GM12878 (cell line): ENCODE measurements at places on chromosomes 12 and 14. TPM values are rescaled to one million over a fixed set of nuclear protein-coding genes. Genes with fewer than 3 reads are reported as not detected.

KLRG1 gene
- 2.1 and 2.3 TPM in 2 replicates for total RNA-seq

GPR137C gene
- 0.24 and 0.72 TPM in 2 replicates for total RNA-seq

CLEC4D gene
- total RNA-seq: not detected in 2 replicates

ACSS3 gene
- total RNA-seq: 0.31 TPM in 1 of 2 replicates, not detected in the other

RGS6 gene
- 14.9 and 16.9 TPM in 2 replicates for total RNA-seq

CCDC184 gene
- total RNA-seq: not detected in 2 replicates

KCNA5 gene
- 0.29 and 0.44 TPM in 2 replicates for total RNA-seq

RTN1 gene
- total RNA-seq: 0.27 TPM in 1 of 2 replicates, not detected in the other

DNA sequence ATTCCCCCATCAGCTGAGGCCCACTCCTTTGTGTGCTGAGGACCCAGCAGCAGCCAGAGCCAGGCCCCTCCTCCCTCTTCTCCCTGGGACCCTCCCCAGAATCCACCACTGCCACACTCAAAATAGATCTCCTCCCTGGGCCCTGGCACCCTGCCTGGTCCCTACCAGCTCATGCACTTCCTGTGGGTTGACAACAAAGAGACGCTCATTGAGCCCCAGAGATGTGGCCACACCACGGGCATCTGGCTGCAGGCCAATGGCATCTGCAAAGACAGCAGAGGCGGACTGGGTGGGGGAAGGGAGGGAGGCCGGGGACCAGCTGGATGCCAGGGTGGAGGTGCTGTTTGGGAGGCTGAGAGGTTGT lies 16.0 kb upstream of the ENDOU start:
- DNase-seq: no peak

DNA sequence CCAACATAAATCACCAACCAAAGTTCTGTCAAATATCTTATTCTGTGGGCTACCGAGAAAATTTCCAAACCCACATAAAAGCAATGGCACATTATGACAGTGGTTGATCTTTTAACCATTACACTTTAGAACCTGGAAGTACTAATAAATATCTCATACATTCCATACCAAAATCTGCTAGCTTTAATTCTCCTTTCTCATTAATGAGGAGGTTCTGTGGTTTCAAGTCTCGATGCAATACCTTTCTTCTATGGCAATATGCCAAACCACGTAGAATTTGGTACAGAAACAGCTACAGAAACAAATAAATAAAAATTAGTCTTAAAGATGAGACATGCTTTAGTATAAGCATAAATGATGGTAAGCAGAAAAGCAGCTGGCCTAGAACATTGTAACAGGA lies 100.7 kb downstream of the ELK3 start:
- DNase-seq: no peak

- no peak for DNase-seq
Observed at GRCh38 chr12:129607301-129607700, 296.5 kb downstream of the TMEM132D start.

GRCh38 chr12:83573671-83574070 lies 887.0 kb downstream of the TMTC2 start:
- no peak for DNase-seq

- DNase-seq: no peak
Observed at GRCh38 chr14:47240748-47241437, 434.5 kb downstream of the MDGA2 start.

DNA sequence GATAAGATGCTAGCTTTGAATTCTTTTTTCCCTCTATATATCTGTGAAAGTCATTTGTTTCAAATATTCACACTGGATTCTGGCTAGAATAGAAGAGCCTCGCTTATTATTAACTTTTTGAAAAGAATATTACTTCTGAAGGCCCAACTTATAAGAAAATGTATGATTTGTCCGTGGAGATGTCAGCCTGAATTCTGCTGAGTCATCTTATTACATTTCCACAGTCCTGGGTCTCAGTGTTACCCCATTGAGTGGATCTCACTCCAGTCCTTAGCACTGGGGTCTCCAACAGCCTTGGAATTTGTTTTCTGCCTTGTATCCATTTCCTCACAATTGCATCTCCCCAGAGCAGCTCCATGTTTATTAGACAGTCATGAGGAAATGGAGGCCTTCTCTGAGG lies 907.9 kb downstream of the VRK1 start:
- DNase-seq: no peak

GRCh38 chr12:3069714-3070113 lies 7.5 kb upstream of the TSPAN9 start:
- DNase-seq: no peak

DNA sequence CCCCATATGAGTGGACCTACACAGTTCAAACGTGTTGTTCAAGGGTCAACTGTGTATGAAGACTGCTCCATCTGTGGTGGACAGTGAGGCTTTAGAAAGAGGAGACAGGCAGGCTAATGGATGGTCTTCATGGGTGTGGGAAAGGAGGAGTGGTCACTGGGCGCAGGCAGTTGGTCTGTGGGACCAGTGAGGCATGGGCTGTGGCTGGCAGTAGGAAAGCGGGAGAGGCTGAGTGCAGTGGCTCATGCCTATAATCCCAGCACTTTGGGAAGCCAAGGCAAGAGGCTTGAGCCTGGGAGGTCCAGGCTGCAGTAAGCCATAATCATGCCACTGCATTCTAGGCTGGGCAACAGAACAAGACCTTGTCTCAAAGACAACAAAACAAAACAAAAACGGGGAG lies 2.0 kb upstream of the NR4A1 start:
- no peak for DNase-seq

- DNase-seq: no peak
Observed at GRCh38 chr12:66739266-66739665, 60.4 kb upstream of the GRIP1 start.

- DNase-seq: no peak
Observed at GRCh38 chr12:127108360-127109215, 1158.4 kb upstream of the TMEM132C start.

DNA sequence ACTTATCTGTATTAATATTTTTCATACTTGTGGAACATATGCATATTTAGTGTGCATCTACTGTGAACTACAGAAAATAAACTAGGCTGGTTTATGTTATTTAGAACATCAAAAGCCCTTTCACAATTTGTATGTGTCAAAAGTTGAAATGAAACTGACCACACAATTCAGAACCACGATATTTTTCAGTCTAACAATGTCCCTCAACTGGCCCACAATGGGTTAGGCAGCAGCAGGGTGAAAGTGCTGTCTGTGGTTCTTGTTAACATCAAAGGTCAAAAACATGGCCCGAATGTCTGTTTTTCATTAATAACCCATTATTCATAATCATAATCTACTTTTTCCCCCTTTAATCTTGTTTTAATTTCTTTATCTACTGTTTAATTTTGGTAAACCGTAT lies 559.9 kb upstream of the ATP2B1 start:
- no peak for DNase-seq

DNA sequence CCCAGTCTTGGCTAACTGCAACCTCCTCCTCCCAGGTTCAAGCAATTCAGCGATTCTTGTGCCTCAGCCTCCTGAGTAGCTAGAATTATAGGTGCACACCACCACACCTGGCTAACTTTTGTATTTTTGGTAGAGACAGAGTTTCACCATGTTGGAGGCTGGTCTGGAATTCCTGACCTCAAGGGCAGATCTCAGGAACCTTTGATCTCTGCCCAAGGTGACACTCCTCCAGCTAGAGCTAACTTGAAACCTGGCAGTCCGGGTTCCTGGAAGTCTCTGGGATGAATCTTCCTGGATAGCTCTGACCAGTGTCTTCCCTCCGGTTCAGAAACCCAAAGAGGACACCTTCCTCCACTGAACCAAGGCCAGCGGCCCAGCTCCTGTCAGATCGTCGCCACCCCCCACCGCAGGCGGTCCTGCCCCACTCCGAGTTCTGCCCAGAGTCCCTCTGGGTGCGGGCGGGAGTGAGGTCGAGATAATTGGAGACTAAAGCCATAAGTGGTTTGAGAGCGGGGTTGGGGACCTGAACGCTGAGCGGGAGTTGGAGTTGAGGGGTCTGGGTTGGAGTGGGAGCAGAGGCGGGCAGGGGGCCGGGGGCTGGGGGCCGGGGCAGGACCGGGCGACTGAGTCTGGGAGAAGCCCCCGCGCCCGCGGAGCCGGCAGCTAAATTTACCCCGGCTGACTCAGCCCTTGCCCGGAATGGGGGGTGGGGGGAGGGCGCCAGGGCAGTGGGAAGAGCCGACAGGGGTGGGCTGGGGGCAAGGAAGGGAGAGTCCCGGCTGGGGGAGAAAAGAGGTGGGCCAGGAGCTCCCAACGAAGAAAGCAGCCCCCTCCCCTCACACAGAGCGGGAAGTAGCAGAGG lies 4.7 kb downstream of the DDN start:
- no peak for DNase-seq

GRCh38 chr14:104984056-104984894 lies 1.3 kb upstream of the CLBA1 start:
- DNase-seq: no peak

DNA sequence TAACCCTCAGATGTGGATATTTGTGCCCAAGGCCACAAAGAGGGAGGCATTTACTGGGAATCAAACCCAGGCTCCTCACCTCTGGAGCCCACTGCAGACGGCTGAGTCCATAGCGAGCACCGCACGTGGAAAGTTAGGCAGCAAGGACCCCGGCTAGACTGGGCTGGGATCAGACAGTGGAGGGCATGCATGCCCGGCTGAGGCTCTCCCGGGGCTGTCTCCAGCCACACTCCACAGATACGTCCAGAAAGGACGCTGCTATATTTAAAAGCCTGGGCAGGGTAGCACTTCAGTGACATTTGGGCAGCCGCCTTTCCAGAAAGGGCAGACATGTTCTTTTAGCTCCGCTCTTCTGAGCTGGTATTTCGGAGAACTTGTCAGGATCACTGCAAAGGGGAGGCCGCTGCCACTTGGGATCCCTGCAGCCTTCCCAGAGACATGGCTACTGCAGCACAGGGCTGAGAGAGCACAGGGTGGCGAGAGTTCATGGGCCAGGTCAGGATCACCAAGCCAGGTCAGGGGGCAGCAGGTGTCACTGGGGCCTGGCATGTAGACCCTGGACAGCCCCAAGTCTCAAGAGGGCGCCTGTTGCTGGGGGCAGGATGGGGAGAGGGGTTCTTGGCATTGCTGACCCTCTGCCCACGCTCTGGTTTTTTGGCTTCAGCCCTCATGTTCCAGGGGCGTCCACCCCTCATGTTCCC lies 121.7 kb downstream of the PHETA1 start:
- no peak for DNase-seq

- no peak for DNase-seq
Observed at GRCh38 chr12:110182281-110182680, 58.1 kb downstream of the IFT81 start.

- no peak for DNase-seq
Observed at GRCh38 chr12:98719515-98720504, 74.7 kb downstream of the APAF1 start.

- no peak for DNase-seq
Observed at GRCh38 chr12:67035121-67035520, 234.0 kb upstream of the CAND1 start.

DNA sequence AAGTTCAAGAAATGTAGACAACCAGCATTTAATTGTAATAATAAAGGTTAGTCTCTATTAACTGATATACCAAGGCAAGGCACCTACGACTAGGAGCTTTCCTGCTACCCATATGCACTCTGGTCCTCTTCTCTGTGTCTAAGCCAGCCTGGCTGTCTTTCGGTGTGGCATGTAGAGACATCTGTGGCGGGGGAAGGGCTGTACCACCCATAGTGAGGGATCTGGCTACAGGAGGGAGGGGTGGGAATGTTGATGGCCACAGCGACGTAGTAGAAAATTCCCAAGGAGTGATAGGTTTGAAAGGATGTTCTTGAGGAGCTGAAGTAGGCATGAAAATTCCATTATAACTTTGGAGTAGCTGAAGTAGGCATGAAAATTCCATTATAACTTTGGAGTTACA lies 344.2 kb downstream of the ATP23 start:
- DNase-seq: no peak

DNA sequence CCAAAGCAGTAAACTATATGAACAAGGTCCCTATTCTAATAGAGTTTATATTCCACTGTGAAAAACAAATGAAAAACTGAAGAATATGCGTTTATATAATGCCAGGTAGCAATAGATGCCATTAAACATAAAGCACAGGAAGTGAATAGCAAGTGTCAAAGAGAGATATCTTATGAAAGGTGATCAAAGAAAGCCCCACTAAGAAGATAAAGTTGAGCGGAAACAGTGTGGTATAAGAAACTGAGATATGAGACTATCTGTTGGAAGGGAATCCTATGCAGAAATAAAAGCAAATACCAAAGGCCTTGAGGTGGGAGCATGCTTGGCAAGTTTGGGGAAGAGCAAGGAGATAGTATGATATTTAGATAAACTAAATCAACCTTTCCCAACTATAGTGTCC lies 123.1 kb upstream of the FAR2 start:
- no peak for DNase-seq

GRCh38 chr12:3117591-3118015 lies 40.4 kb downstream of the TSPAN9 start:
- no peak for DNase-seq

DNA sequence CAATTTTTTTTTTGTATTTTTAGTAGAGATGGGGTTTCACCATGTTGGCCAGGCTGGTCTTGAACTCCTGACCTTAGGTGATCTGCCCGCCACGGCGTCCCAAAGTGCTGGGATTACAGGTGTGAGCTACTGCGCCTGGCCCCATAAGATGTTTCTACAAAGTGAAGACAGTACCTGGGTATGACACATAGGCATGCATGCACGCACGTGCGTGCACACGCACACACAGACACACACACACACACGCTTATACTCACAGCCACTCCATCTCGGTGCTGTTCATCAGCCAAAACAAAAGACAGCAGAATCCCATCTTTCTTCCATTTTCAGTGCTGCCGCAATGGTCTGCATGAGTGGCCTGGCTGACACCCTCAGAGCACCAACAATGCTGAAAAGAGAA lies 63.9 kb downstream of the VCPKMT start:
- DNase-seq: no peak

GRCh38 chr14:99522457-99522891 lies 41.3 kb downstream of the CCNK start:
- DNase-seq: no peak

GRCh38 chr12:32400114-32400672 lies 835 bp downstream of the FGD4 start:
- no peak for DNase-seq

- DNase-seq: no peak
Observed at GRCh38 chr12:90327793-90328743, 619.4 kb upstream of the ATP2B1 start.

- DNase-seq: no peak
Observed at GRCh38 chr12:119791453-119791852, 85.7 kb downstream of the CIT start.

DNA sequence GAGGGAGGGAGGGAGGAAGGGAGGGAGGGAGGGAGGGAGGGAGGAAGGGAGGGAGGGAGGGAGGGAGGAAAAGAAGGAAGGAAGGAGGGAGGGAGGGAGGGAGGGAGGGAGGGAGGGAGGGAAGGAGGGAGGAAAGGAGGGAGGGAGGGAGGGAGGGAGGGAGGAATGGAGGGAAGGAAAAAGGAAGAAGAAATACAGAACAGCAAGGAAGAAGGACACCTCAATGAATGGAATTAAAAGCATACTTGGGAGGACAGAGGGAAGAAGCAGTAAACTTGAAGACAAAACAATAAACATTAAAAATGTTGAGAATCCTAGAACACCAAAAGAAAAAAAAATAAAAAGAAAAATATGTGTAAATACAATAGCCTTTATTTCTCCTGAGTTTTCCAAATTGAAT lies 6.2 kb downstream of the OR4Q2 start:
- DNase-seq: no peak

- DNase-seq: no peak
Observed at GRCh38 chr12:66048218-66048834, 82.2 kb downstream of the LLPH start.

- no peak for DNase-seq
Observed at GRCh38 chr12:96177013-96177412, 17.2 kb upstream of the ELK3 start.
